ENCODE measurements at places on chromosomes 2 and 18.

- DNase-seq = no peak
Observed at GRCh38 chr2:62787386-62787785, 81.9 kb downstream of the EHBP1 start.

- no peak for DNase-seq
Observed at GRCh38 chr2:143674051-143674450, 544.8 kb downstream of the ARHGAP15 start.

DNA sequence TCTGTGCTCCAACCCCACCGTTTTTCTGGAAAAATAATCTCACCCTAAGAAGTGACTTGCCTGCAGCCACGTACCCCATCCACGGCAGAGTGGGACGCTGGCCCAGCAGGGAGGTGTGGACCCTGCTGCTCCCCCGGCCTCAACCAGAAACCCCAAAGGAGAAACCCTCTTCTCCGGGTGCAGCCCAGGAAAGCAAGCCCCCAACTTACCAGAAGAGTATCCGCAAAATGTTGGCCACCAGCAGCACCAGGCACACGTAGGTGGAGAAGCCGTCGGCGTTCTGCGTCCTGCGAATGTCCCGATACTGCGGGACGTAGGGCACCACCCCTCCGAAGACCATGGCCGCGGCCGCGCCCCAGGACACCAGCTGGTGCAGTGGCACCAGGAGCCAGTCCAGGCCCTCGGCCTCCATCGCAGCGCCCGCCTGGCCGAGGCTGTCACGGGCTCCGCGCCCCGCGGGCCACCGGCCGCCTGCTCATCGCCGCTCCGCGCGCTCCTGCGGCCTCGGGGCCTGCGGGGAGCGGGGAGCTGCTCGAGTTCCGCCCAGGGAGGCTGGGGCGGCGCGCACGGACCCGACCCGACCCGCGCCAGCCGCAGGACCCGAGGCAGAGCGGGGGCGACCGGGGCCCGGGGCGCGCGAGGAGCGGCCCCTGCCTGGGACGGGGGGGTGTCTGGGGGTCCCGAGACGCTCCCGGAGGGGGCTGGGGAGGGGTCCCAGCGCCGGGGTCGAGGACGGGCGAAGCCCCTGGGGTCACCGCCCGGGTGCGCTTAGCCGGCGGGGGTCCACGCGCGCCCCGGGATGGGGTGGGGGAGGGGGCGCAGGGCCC lies 725 bp downstream of the SLC66A2 start:
- no peak for DNase-seq

- no peak for DNase-seq
Observed at GRCh38 chr18:24535527-24536295, 75.3 kb downstream of the HRH4 start.

DNA sequence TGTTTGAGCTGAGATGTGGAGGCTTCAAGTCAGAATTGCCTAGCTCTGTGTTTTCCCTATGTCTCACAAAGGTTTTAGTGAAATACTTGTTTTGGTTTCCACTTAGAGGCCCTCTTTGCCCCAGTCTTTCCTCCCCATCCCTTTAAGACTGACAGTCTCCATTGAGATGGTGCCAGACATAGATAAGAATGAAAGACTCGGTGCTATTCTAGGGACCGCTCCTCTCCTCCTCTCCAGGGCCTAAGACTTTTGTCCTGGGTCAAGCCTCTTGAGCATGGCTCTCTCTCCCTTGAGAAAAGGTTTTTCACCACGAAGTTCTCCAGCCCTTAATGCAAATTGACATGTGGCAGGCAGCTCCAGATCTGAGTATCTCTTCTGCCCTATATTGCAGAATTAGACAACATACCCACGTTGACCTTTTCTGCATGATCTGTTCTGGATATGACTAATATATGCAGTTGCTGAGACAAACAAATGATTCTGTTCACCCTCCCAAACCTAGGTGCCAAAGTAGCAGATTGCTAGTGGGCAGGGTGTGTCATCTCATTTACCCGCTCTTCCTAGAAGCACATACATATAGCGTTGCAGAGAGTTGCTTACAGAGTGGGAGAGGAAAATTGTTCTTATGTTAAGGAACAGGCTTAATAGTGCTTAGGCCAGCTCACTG lies 47.5 kb upstream of the ACSL3 start:
- no peak for DNase-seq

- DNase-seq = no peak
Observed at GRCh38 chr2:13413989-13414388, 697.3 kb downstream of the TRIB2 start.

DNA sequence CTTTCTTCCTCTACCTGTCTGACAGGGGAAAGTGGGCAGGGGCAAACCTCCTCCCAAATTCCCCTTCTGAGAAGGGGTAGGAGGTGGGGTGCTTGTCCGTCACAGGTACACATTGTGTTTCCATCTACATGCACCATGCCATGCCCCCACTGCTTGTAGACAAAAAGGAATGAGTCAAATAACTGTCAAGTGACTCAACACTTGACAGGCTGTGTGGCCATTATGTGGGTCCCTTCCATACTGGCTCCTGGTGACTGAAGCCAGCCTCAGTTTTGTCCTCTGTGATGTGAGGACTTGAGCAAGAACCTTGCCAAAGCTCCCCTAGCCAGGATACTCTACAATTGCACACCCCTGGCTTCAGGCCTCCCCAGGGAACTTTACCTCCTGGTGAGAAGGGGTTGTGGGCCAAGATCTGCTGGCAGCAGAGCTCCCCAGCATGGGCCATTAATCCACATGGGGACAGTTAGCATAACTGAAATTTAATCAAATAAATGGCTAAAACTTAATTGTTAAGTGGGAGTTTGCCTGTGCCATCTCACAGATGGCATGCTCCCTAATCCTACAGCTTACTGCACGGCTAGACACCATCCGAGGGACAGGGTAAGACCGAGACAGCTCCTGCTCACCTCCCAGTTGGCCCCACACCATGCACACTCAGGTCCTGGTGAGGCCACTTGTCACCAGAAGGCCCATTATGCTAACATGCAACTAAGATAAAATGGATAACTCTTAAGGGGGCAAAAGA lies 140.2 kb downstream of the BCL11A start:
- DNase-seq = no peak

GRCh38 chr2:233867993-233868532 lies at the start of gene MSL3B:
Gene MSL3B (minus strand): TSS chr2:233868386.
- DNase-seq = no peak

GRCh38 chr18:31176531-31176930 lies 13.9 kb upstream of the DSC1 start:
- DNase-seq = no peak

GRCh38 chr2:8489751-8490150 lies 192.1 kb upstream of the ID2 start:
- DNase-seq = no peak

GRCh38 chr2:240582781-240583180 lies 3.8 kb upstream of the CAPN10 start:
- DNase-seq = no peak

DNA sequence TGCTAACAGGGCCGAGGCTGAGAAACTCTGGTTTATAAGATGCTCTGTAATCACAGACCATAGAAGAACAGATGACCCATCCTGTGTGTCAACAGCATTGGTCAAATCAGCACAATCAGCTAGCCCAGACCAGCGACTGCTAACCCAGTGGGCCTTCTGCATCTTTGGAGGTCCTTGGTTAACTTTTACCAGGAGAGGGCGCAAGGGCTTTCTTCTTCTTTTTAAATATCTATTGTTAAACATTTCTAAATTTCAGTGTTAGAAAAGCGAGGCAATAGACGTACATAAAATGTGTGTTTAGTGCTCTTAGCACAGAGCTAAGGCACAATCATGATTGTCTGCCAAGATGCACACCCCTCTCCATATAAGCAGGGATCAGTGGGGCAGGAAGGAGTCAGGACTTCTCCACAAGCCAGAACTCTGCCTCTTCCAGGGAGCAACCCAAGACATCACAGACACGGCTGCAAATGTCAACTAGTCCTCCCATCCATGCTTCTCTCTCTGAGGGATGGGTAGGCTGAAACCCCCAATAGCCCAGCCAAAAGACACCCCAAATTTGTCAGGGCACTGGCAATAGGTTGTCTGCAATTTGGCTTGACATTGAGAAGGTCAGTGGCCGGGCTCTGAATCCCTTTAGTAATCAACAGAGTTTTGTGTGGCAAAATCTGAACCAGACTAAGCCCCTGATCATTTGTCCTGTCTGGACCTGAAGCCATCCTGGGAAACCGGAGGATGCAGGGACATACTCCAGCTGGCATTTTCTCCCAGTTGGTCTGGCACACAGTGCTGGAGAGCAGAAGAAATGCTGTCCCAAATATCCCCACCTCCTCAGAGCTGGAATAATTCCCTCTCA lies 188.2 kb downstream of the BCL2 start:
- DNase-seq = no peak

DNA sequence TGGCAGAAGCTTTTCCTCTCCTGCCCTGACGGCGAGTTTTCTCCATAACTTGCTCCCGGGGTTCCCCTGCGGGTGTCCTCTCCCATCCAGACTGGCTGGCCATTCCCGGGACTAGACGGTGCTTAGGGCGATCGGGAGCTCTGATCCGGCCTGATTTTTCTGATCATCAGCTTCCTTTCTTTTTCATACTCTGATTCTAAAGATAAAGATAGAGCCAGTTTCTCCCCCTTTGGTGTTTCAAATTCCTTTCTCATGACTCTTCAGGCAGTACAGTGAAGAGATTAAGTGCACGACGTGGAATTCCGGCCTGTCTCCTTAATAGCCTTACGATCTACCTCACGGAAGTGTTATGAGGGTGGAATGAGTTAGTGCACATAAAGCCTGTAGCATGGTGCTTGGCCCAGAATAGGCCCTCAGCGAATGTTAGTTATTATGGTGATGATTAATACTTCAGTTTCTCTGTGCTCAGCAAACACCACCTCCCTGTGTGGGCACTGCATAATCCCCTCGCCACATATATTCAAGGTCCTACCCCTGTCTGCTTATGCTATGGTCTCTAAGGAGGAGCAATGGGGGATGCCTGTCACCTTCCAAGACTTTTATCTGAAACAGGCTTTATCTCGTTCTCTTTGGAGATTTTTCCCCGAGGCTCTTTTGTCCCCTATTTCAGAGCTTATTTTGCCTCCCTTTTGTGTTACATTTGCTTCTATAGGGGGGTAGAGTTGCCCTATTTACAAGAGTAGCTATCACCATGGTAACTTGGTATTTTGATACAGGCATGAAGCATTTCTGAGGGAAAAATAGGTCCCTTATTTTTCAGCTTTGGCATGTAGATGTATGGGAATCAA lies 254.8 kb downstream of the CDH2 start:
- no peak for DNase-seq

Data from D721Med (cell line).